ENCODE measurements at places on chromosomes 3 and 15.

GRCh38 chr3:18237251-18238005, 187.7 kb downstream of the SATB1 start:
- DNase-seq = peak; percentile 21
- no peak overlapping the region for H3K4me3 ChIP-seq
- no peaks in the 10 kb centered on the region for H3K36me3 ChIP-seq
- H3K27me3 ChIP-seq = peaks cover 19% of the 10 kb centered on the region
- H3K27ac ChIP-seq = no peak overlapping the region
- H3K4me1 ChIP-seq = peaks cover 10% of the 10 kb centered on the region

DNA sequence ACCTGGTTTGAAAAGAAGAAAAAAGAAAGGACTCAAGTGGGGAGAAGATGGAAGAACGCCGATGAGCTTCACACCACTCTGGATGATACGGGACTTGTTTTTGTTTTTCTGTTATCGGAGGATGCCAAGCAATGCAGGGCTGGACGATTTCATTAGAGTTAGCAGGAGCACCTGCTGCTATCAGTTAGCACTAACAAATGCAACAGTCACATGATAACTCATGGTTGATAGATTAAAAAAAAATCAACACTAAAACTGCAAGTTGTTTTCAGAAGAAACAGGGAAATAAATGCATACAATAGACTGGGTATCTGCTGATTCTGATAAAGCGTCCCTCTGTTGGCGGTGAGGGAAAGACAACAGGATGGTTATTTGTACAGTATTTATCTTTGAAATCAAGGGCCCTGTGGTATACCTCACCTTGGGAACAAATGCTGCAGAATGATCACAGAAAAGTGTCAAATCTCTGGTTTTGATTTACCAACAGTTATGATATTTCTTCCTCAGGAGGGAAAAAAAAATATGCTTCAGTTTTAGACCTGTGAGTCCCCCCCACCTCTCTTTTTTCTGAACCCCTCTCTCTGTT, 575.1 kb downstream of the FOXP1 start:
- H3K27ac ChIP-seq = peak overlapping the region; percentile 79
- DNase-seq = no peak
- H3K4me1 ChIP-seq = peaks cover 75% of the 10 kb centered on the region
- no peaks in the 10 kb centered on the region for H3K27me3 ChIP-seq

GRCh38 chr3:16060358-16060852, 114.1 kb upstream of the GALNT15 start:
- no peaks in the 10 kb centered on the region for H3K4me1 ChIP-seq
- no peaks in the 10 kb centered on the region for H3K36me3 ChIP-seq
- no peak overlapping the region for H3K4me3 ChIP-seq
- DNase-seq = no peak
- peaks cover 2% of the 10 kb centered on the region for H3K27me3 ChIP-seq

GRCh38 chr15:54150255-54150654, 172.0 kb downstream of the UNC13C start:
- no peak overlapping the region for H3K4me3 ChIP-seq
- H3K27me3 ChIP-seq = peaks cover 2% of the 10 kb centered on the region
- no peak for DNase-seq
- no peaks in the 10 kb centered on the region for H3K36me3 ChIP-seq

GRCh38 chr15:55434989-55435825, 26.9 kb downstream of the PIERCE2 start:
- H3K4me1 ChIP-seq = peaks cover 3% of the 10 kb centered on the region
- H3K36me3 ChIP-seq = no peaks in the 10 kb centered on the region
- peak; percentile 8 for DNase-seq

GRCh38 chr3:120864541-120864940, 43.5 kb upstream of the STXBP5L start:
- no peaks in the 10 kb centered on the region for H3K36me3 ChIP-seq
- no peak for DNase-seq
- no peaks in the 10 kb centered on the region for H3K4me1 ChIP-seq
- H3K4me3 ChIP-seq = no peak overlapping the region
- H3K27ac ChIP-seq = no peak overlapping the region

DNA sequence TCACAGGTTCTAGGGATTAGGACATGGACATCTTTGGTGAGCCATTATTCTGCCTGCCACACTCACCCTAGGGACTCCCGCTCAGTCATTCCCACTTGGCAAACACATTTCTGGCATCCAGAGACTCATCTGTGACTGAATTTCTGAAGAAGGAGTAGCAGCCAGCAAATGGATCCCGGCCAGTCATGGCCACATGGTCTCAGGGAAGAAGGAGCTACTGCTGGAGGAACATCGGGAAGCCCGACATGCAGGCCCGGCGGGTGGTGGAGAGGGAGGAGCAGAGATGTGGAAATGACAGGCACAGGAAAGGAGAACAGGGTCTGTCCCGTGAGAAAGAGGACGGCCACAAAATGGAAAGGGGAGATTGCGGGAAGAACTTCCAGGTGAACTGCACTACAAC, 65.4 kb downstream of the SEMA5B start:
- DNase-seq = no peak
- no peak overlapping the region for H3K4me3 ChIP-seq
- peaks cover 2% of the 10 kb centered on the region for H3K27me3 ChIP-seq
- H3K36me3 ChIP-seq = no peaks in the 10 kb centered on the region

DNA sequence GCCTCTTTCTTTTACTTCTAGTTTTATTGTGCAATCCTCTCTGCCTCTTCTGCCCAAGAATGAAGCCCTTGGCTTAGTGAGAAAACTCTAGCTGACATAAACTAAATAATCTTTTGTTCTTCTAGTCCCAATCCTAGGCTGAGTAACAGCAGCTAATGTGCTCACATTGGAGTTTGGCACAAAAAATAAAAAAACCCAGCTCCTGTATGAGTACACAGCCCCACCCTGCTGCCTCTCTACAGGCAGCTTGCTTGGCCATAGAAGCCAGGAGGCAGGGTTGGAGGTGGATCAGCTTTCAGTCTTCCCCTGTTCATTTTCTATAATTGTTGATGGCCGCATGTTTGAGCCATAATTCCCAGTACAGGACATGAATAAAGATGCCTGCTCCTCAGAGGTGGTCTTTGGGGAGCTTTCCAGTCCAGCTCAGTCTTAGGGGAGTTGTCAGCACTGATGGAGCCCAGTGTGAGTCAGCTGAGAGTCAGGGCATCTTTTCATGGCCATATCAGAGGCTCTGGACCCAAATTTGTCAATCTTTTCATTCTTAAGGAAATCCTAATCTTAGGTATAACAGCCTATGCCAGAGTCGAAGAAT, 46.7 kb downstream of the RTP1 start:
- no peaks in the 10 kb centered on the region for H3K27me3 ChIP-seq
- no peak for DNase-seq
- H3K4me1 ChIP-seq = peaks cover 12% of the 10 kb centered on the region
- no peak overlapping the region for H3K27ac ChIP-seq

- H3K4me3 ChIP-seq = no peak overlapping the region
- H3K4me1 ChIP-seq = no peaks in the 10 kb centered on the region
- no peak overlapping the region for H3K27ac ChIP-seq
- no peaks in the 10 kb centered on the region for H3K27me3 ChIP-seq
- H3K36me3 ChIP-seq = no peaks in the 10 kb centered on the region
Observed at GRCh38 chr3:104044002-104044401, 1322.7 kb upstream of the ALCAM start.

GRCh38 chr15:51319539-51319938, 18.9 kb downstream of the CYP19A1 start:
- H3K36me3 ChIP-seq = no peaks in the 10 kb centered on the region
- no peak overlapping the region for H3K27ac ChIP-seq
- DNase-seq = no peak
- H3K27me3 ChIP-seq = peaks cover 3% of the 10 kb centered on the region

DNA sequence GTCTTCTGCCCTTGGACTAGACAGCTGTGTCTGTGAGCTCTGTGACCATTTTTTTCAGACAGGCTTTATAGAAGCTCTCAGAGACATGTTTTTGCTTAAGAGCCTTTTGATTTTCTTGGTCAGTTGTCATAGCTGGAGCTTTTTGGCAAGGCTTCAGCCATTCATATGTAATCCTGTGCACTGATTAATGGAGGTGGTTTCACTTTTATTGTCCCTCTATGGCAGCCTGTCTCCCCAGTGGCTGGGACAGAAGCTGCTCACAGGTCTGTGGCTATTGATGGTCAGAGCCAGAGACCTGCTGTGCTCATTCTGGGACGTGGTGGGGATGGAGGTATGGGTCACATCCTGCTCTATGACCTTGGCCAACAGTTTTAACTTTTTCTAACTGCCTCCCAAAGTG, 226.6 kb upstream of the LRRFIP2 start:
- H3K4me1 ChIP-seq = no peaks in the 10 kb centered on the region
- H3K4me3 ChIP-seq = no peak overlapping the region
- no peaks in the 10 kb centered on the region for H3K27me3 ChIP-seq
- no peak overlapping the region for H3K27ac ChIP-seq

DNA sequence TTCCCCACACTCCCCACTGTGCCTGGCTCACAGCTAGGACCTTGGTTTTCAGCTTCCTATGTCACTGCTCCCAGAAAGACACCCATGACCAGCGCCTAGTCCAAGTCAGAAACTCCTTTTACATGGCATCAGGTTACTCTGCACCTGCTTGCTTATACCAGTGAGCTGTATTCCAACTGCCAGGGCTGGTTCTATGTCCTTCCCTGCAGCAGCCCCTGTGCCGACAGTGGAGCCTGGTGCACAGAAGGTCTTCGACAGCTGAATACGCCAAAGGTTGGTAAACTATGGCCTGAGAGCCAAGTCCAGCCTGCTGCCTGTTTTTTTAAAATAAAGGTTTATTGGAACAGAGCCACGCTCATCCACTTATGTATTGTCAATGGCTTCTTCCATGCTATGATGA, 102.5 kb downstream of the IQSEC1 start:
- H3K36me3 ChIP-seq = peaks cover 2% of the 10 kb centered on the region
- no peak overlapping the region for H3K4me3 ChIP-seq
- H3K4me1 ChIP-seq = peaks cover 30% of the 10 kb centered on the region
- H3K27ac ChIP-seq = no peak overlapping the region

- peaks cover 61% of the 10 kb centered on the region for H3K4me1 ChIP-seq
- no peaks in the 10 kb centered on the region for H3K36me3 ChIP-seq
- H3K4me3 ChIP-seq = no peak overlapping the region
- no peak for DNase-seq
- no peak overlapping the region for H3K27ac ChIP-seq
- no peaks in the 10 kb centered on the region for H3K27me3 ChIP-seq
Observed at GRCh38 chr15:98774756-98775497, 126.6 kb downstream of the IGF1R start.
